ENCODE measurements at places on chromosomes 13 and 19.

- no peaks in the 10 kb centered on the region for H3K4me1 ChIP-seq
- DNase-seq = no peak
- H3K27me3 ChIP-seq = no peaks in the 10 kb centered on the region
- no peak overlapping the region for H3K4me3 ChIP-seq
Observed at GRCh38 chr13:76790526-76790925, 95.7 kb downstream of the KCTD12 start.

- DNase-seq = no peak
- peak overlapping the region; percentile 99 for H3K4me3 ChIP-seq
- no peaks in the 10 kb centered on the region for H3K27me3 ChIP-seq
- H3K36me3 ChIP-seq = no peaks in the 10 kb centered on the region
- no peak overlapping the region for H3K27ac ChIP-seq
- H3K4me1 ChIP-seq = peaks cover 17% of the 10 kb centered on the region
Observed at GRCh38 chr19:1882786-1883692, 2.3 kb downstream of the ABHD17A start.

DNA sequence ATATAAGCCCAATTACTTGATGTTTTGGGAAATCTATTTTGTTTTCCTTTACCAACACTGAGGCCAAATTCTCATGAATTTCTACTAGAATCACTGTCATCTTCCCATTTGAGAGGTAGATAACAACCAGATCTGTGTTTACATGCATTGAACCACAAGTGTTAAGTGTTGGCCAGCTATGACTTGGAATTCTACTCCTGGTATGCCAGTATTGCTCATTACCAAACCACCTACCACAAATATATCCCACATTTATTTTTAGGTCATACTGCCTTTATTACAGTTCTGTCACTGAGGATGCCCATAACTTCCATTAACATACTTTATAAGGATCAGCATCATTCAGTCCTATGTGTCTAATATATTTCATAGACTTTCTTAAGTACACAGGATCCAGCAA lies 328.9 kb downstream of the DIAPH3 start:
- H3K36me3 ChIP-seq = no peaks in the 10 kb centered on the region
- DNase-seq = no peak
- H3K27me3 ChIP-seq = no peaks in the 10 kb centered on the region
- no peak overlapping the region for H3K4me3 ChIP-seq

GRCh38 chr13:99464441-99464949 lies 36.8 kb upstream of the TM9SF2 start:
- no peak overlapping the region for H3K4me3 ChIP-seq
- H3K36me3 ChIP-seq = no peaks in the 10 kb centered on the region
- no peak overlapping the region for H3K27ac ChIP-seq
- H3K27me3 ChIP-seq = peaks cover 9% of the 10 kb centered on the region
- DNase-seq = no peak
- no peaks in the 10 kb centered on the region for H3K4me1 ChIP-seq

DNA sequence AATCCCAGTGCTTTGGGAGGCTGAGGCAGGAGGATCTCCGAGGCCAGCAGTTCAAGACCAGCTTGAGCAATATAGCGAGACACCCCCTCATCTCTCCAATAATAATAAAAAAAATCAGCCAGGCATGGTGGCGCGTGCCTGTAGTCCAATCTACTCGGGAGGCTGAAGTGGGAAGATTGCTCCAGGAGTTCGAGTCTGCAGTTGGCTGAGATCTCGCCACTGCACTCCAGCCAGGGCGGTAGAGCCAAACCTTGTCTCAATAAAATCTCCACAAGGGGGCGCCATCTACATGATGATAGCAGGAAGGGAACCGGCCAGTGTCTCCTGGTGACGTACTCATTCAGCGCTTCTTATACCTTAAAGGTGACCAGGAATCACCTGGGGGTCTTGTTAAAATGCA lies 13.6 kb upstream of the C5AR1 start:
- H3K27me3 ChIP-seq = no peaks in the 10 kb centered on the region
- peak; percentile 85 for DNase-seq
- H3K4me1 ChIP-seq = no peaks in the 10 kb centered on the region
- no peaks in the 10 kb centered on the region for H3K36me3 ChIP-seq
- no peak overlapping the region for H3K4me3 ChIP-seq

DNA sequence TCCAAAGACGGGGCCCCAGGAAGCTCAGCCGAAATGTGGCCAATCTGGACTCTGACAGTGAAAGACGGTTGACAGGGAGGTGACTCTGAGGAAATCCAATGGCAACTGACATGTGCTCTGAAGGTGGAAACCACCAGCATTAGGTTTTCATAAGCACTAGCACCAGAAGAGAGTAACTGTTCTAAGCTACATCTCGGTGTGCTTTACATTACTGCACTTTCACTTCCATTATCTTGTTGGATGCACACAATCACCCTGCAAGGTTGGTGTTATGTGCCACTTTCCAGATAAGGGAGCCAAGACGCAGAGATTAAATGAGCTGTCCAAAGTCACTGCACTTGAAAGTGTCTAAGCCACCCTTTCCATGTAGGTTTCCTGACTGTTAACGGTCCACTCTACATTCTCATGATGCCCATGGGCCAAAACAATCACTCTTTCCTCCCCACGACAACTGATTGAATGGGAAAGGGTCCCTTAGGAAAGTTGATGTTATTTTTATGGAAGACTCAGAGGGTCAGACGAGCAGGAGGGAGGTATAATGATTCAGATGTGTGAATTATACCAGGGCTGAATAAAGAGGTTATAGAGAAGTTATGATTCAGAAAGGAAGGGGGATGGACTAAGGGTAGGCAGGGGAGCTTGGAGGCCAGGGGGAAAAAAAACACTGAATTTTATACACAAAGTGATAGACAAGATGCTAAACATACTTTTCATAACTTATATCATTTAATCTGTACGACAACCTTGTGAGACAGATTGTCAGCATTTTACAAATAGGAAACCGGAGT lies 52.8 kb downstream of the RUBCNL start:
- no peak overlapping the region for H3K27ac ChIP-seq
- peaks cover 16% of the 10 kb centered on the region for H3K27me3 ChIP-seq
- no peaks in the 10 kb centered on the region for H3K36me3 ChIP-seq

DNA sequence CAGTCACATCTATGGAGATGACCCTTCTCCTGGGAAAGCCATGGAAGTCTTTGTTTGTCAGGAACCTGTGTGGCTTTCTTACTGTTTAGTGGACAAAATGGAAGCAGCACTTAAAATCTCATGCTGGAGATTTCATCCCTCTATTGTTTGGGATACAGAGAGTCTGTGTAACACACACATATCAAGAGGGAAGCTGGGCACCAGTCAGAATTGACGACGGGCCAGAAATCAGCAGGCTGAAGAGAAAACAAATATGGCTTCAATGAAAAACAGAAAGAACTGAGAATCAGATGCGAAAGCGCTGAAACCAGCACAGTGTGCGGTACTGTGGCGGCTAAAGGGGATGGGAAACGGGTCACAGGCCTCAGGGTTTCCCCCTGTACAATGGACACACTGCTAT lies 72.2 kb upstream of the WASF3 start:
- DNase-seq = no peak
- no peak overlapping the region for H3K27ac ChIP-seq
- no peaks in the 10 kb centered on the region for H3K36me3 ChIP-seq
- no peaks in the 10 kb centered on the region for H3K27me3 ChIP-seq

DNA sequence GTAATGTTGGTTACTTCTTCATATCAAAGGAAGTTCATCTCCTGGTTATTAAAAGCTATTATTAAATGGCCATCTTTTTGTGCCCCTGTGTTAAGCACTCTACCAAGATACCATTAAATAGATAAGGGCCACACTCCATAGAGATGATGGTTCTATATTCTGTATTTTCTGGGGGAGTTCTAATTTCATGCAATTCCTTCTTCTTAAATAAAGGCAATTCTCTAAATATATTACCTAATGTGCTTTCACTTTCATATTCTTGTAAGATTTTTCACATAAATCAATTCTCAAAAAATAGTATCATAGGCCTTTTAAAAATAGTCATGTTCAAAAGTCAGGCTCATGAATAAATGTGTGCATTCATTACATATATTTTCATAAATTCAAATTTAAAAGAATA lies 47.0 kb upstream of the USPL1 start:
- no peaks in the 10 kb centered on the region for H3K27me3 ChIP-seq
- no peak overlapping the region for H3K4me3 ChIP-seq
- no peak overlapping the region for H3K27ac ChIP-seq
- no peaks in the 10 kb centered on the region for H3K36me3 ChIP-seq
- DNase-seq = no peak
- no peaks in the 10 kb centered on the region for H3K4me1 ChIP-seq

- peaks cover 66% of the 10 kb centered on the region for H3K36me3 ChIP-seq
- no peak overlapping the region for H3K4me3 ChIP-seq
- H3K4me1 ChIP-seq = peaks cover 18% of the 10 kb centered on the region
- no peak for DNase-seq
- no peaks in the 10 kb centered on the region for H3K27me3 ChIP-seq
Observed at GRCh38 chr19:33379151-33379829, 5.8 kb downstream of the CEBPG start.

- H3K4me3 ChIP-seq = no peak overlapping the region
- no peak overlapping the region for H3K27ac ChIP-seq
- H3K27me3 ChIP-seq = no peaks in the 10 kb centered on the region
- H3K4me1 ChIP-seq = peaks cover 3% of the 10 kb centered on the region
Observed at GRCh38 chr13:36212789-36213188, 1.6 kb downstream of the SOHLH2 start.

DNA sequence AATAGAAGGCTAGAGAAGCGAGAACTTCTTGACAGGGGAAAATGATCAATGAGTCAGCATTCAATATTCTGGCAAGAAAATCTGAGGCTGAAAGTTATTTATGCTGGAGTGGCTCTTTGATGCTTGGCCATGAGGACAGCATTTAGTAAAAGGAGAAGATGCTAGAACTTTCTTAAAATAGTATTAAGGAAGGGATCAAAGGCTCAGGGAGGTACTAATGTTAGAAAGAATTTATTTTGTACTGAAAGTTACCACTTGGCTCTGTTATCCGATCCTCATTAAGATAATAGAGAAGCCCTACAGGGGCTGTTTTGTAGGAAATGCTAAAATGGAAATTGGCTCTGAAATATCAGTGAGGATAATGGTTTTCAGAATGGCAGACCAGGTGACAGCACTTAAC lies 1774.6 kb upstream of the PCDH20 start:
- no peak overlapping the region for H3K4me3 ChIP-seq
- no peaks in the 10 kb centered on the region for H3K27me3 ChIP-seq
- no peak for DNase-seq
- no peaks in the 10 kb centered on the region for H3K36me3 ChIP-seq

- H3K27ac ChIP-seq = no peak overlapping the region
- H3K4me3 ChIP-seq = no peak overlapping the region
- no peaks in the 10 kb centered on the region for H3K27me3 ChIP-seq
- no peaks in the 10 kb centered on the region for H3K36me3 ChIP-seq
Observed at GRCh38 chr13:72983085-72983768, 75.6 kb upstream of the KLF5 start.

- H3K27me3 ChIP-seq = no peaks in the 10 kb centered on the region
- no peaks in the 10 kb centered on the region for H3K36me3 ChIP-seq
- H3K27ac ChIP-seq = no peak overlapping the region
- H3K4me1 ChIP-seq = peaks cover 10% of the 10 kb centered on the region
- H3K4me3 ChIP-seq = no peak overlapping the region
Observed at GRCh38 chr13:109385242-109385560, 401.2 kb downstream of the IRS2 start.

GRCh38 chr13:37277435-37278144 lies 172.1 kb upstream of the CSNK1A1L start:
- DNase-seq = no peak
- H3K27me3 ChIP-seq = no peaks in the 10 kb centered on the region

Measured in neuronal stem cell (in vitro differentiated cells).